PC-9 (cell line): ENCODE measurements at places on chromosomes 1 and 21. TPM values are rescaled to one million over a fixed set of nuclear protein-coding genes. Genes with fewer than 3 reads are reported as not detected.

- H3K36me3 ChIP-seq: no peaks in the 10 kb centered on the region
- H3K4me1 ChIP-seq: no peaks in the 10 kb centered on the region
- peaks cover 70% of the 10 kb centered on the region for H3K27me3 ChIP-seq
- no peak overlapping the region for H3K4me3 ChIP-seq
These were observed 45.5 kb downstream of the GRIK3 start for GRCh38 chr1:36988741-36989193.

- H3K4me3 ChIP-seq: no peak overlapping the region
- DNase-seq: no peak
- H3K36me3 ChIP-seq: no peaks in the 10 kb centered on the region
- no peak overlapping the region for H3K27ac ChIP-seq
These were observed 18.6 kb downstream of the LURAP1 start for GRCh38 chr1:46221749-46222148.

DNA sequence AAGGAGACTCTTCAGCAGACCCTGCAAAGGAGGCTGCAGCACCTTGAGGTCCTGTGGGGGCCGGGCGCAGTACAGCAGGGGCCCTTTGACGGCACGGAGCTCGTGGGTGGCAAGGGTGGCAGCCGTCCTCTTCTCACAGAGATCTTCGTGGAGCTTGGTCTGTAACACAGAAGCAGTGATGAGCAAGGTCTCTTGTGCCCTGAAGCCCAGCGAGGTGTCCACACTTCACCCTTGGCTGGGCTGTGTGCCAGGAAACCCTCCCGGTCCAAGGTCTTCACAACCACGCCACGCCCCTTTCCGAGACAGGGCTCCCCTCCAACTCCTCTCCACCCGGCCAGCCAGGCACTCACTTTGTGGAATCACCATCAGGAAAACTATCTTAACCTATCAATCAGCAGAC, 11.3 kb downstream of the LRRC47 start:
- H3K27ac ChIP-seq: no peak overlapping the region
- peaks cover 25% of the 10 kb centered on the region for H3K36me3 ChIP-seq
- H3K4me3 ChIP-seq: no peak overlapping the region
- H3K27me3 ChIP-seq: no peaks in the 10 kb centered on the region

DNA sequence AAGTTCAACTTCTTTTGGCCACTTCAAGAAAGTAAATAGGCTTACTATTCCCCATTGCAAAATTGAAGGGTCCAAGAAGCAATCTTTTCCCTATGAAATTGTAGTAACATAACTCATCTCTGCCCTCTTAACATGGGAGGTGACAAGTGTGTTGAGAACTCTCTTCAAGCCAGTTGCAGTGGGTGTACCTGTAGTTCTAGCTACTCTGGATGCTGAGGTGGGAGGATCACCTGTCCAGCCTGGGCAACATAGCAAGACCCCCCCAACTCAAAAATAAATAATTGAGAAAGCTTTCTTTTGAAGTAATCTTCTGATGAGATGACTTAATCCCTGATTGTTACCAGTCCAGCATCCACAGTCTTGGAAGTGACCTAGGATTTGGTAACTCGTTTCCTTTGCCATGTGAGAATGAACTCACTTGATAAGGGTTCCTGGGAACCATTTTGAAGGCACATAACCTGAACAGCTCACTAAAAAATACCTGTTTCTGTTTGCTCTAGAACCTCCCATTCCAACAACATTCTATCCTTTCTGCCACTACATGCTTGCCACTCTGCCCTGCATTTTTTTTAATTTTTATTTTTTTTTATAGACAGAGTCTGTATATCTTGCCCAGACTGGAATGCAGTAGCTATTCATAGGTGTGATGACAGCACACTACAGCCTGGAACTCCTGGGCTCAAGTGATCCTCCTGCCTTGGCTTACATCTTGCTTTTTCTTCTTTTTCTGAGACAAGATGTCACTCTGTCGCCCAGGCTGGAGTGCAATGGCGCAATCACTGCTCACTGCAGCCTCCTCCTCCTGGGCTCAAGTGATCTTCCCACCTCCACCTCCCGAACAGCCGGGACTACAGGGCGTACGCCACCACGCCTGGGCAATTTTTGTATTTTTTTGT, 1.4 kb upstream of the IPO9 start:
- H3K27ac ChIP-seq: no peak overlapping the region
- DNase-seq: no peak
- no peak overlapping the region for H3K4me3 ChIP-seq
- no peaks in the 10 kb centered on the region for H3K27me3 ChIP-seq
- peaks cover 24% of the 10 kb centered on the region for H3K4me1 ChIP-seq

DNA sequence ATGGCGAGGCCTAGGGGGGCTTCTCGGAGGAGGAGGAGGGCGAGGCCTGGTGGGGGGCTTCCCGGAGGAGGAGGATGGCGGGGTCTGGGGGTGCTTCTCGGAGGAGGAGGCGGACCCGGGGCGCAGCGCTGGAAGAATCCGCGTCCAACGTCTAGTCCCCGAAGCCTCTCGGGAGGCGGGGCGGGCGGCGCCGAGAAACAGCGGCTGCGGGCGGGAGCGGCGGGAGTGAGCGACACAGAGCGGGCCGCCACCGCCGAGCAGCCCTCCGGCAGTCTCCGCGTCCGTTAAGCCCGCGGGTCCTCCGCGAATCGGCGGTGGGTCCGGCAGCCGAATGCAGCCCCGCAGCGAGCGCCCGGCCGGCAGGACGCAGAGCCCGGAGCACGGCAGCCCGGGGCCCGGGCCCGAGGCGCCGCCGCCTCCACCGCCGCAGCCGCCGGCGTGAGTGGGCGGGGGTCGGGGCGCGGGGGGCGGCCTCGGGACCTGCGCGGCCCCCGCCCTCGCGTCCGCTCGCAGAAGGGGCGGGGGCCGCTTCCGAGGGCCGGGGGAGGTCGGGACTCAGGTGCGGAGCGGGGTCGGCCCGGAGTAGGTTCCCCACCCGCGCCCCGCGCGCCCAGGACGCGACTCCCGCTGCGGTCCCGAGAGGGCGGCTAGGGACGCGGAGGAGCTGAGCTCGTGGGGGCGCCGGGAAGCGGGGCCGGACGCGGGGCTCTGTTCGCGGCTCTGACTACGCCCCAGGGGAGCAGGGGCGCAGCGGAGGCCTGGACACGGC, at the start of gene KLHL17:
Gene KLHL17, plus strand, starts transcription at position 222 of the 769 bp plus-strand sequence. Its CDS starts 110 bp downstream, at position 332.
- H3K27me3 ChIP-seq: no peaks in the 10 kb centered on the region
- DNase-seq: no peak
- no peak within 1 kb of the TSS for H3K27ac ChIP-seq
- peaks cover 13% of the 10 kb centered on the region for H3K4me1 ChIP-seq
- H3K36me3 ChIP-seq: 0 out of 2 replicates have a peak, but pooled peaks cover 4% of the 10 kb centered on the region

DNA sequence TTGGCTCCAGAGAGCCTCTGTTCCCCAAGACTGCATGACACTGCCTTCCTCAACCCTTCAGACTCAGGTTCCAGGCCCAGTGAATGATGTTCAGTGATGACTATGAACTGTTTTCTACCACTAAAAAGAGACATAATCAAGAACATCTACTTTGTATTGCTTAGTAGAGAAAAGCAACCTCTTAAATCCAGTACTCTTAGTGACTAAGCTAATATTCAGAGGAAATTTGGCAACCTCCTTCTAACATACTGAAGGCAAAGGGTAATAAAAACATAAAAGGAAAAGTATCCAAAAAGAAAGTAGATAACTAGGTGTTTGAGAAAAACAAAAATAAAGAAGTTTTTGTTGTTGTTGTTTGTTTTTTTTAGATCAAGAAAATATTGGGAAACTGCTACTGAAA, 153.3 kb upstream of the RUNX1 start:
- peaks cover 34% of the 10 kb centered on the region for H3K4me1 ChIP-seq
- no peak overlapping the region for H3K27ac ChIP-seq
- H3K36me3 ChIP-seq: no peaks in the 10 kb centered on the region
- H3K4me3 ChIP-seq: no peak overlapping the region
- no peak for DNase-seq

DNA sequence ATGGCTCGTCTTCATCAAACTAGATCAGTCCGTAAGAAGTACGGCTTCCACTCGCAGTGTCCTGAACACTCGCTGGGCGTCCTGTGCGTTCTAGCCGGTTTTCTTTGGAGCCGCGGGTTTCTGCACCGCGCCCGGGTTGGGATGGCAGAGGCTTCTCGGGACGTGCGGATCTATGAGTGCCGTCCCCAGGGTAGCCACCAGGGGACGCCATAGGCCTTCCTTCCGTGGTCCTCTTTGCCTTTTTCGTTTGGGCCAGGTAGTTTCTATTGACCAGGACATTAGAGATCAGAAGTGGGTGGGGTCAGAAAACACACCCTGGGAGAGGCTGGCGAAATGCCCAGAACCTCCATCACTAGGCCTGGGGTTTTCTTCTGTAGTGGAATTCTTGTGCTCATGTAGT, 273.8 kb downstream of the FAM72C start:
- H3K4me3 ChIP-seq: no peak overlapping the region
- no peak overlapping the region for H3K27ac ChIP-seq
- H3K4me1 ChIP-seq: no peaks in the 10 kb centered on the region
- DNase-seq: no peak
- H3K36me3 ChIP-seq: no peaks in the 10 kb centered on the region

DNA sequence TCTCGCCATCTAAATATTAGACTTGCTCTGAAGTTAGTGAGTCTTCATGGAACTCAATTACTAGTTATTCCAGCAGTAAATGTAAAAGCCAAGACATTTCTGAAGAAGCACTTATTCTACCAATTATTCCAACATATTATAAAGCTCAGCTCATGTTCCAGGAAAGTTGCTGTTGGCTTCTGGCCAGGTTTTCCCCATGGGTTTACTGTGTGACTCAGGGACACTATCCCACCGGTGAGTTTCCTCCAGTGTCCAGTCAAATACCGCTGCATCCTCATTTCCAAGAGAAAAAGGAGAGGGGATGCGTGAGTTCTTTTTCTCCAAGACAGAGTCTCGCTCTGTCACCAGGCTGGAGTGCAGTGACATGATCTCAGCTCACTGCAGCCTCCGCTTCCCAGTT, 9.2 kb upstream of the HHIPL2 start:
- peaks cover 21% of the 10 kb centered on the region for H3K36me3 ChIP-seq
- H3K27ac ChIP-seq: no peak overlapping the region
- no peaks in the 10 kb centered on the region for H3K4me1 ChIP-seq
- no peaks in the 10 kb centered on the region for H3K27me3 ChIP-seq
- H3K4me3 ChIP-seq: no peak overlapping the region

DNA sequence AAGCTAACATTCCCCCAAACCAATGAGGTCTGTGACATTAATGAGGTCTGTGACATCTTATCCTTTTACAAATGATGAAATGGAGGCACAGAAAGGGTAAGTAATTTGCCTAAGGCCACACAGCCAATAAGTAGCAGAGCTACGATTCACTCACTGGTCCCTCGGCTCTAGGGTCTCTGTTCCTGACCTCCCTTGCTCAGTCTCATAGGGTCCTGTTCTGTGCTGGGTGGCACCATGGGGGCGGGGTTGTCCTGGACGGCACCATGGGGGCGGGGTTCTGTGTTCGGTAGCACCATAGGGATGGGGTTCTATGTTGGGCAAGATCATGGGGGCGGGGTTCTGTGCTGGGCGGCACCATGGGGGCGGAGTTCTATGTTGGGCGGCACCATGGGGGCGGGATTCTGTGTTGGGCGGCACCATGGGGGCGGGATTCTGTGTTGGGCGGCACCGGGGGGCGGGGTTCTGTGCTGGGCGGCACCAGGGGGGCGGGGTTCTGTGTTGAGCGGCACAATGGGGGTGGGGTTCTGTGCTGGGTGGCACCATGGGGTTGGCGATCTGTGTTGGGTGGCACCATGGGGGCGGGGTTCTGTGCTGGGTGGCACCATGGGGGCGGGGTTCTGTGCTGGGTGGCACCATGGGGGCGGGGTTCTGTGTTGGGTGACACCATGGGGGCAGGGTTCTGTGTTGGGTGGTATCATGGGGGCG, 55.6 kb downstream of the CLSTN1 start:
- peak overlapping the region; percentile 83 for H3K27ac ChIP-seq
- no peak overlapping the region for H3K4me3 ChIP-seq
- H3K36me3 ChIP-seq: no peaks in the 10 kb centered on the region
- no peaks in the 10 kb centered on the region for H3K27me3 ChIP-seq
- DNase-seq: no peak
- H3K4me1 ChIP-seq: peaks cover 15% of the 10 kb centered on the region

GRCh38 chr1:1599030-1599934, 653 bp downstream of the FNDC10 start:
- no peak for DNase-seq
- H3K27ac ChIP-seq: no peak overlapping the region
- no peaks in the 10 kb centered on the region for H3K4me1 ChIP-seq
- no peaks in the 10 kb centered on the region for H3K36me3 ChIP-seq

- no peak overlapping the region for H3K27ac ChIP-seq
- no peak overlapping the region for H3K4me3 ChIP-seq
- H3K27me3 ChIP-seq: no peaks in the 10 kb centered on the region
These were observed 183.3 kb downstream of the AJAP1 start for GRCh38 chr1:4837752-4838151.

- no peak overlapping the region for H3K4me3 ChIP-seq
- H3K27ac ChIP-seq: no peak overlapping the region
These were observed 87.3 kb downstream of the RPS6KC1 start for GRCh38 chr1:213138391-213138790.

DNA sequence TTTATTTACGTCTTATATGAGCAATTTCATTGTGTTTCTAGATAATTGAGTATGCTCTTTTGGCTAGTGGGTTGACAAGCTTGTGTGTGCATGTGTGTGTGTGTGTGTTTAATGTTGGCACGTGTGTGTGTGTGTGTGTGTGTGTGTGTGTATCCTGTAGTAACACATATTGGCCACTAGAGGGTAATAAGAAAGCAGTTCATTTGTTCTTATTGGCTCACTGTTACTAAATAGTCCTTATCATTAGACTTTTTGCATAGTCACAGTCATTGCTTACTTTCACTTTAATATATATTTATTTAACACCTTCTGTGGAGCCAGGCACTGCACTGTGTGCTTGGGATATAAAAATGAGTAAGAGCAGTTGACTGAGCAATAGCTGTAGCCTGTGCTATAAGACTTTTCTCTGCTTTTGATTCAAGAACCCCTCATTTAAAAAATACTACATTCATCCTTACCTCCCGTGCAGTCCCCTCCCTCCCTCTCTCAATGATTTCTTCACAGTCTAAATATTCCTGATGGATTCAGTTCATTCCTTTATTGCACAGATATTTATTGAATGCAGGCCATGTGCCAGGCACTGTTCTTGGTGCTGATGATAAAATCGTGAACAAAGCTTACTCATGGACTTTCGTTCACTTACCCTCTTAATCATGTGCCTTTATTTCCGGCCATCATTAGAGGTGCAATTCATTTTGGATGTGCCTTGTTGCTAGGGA, 96.7 kb downstream of the DYRK1A start:
- H3K36me3 ChIP-seq: no peaks in the 10 kb centered on the region
- no peaks in the 10 kb centered on the region for H3K4me1 ChIP-seq
- H3K27ac ChIP-seq: 0 out of 2 replicates have a peak overlapping the region, but pooled peaks have one; percentile 37
- H3K4me3 ChIP-seq: no peak overlapping the region
- peak; percentile 41 for DNase-seq

GRCh38 chr1:96306809-96307560, 414.6 kb upstream of the PTBP2 start:
- H3K4me3 ChIP-seq: no peak overlapping the region
- no peak for DNase-seq
- no peaks in the 10 kb centered on the region for H3K36me3 ChIP-seq
- no peaks in the 10 kb centered on the region for H3K27me3 ChIP-seq
- H3K27ac ChIP-seq: no peak overlapping the region
- H3K4me1 ChIP-seq: peaks cover 10% of the 10 kb centered on the region; the same call in 1 of the 2 replicates

- H3K27ac ChIP-seq: no peak overlapping the region
- H3K4me1 ChIP-seq: 0 out of 2 replicates have a peak, but pooled peaks cover 3% of the 10 kb centered on the region
- H3K27me3 ChIP-seq: no peaks in the 10 kb centered on the region
- no peak overlapping the region for H3K4me3 ChIP-seq
- no peak for DNase-seq
These were observed 112.4 kb upstream of the ATP1A1 start for GRCh38 chr1:116260621-116261020.

- peak overlapping the region; percentile 11; the same call in 1 of the 2 replicates for H3K4me3 ChIP-seq
- H3K4me1 ChIP-seq: peaks cover 20% of the 10 kb centered on the region
- H3K27me3 ChIP-seq: no peaks in the 10 kb centered on the region
- peak; percentile 91 for DNase-seq
These were observed 3.0 kb upstream of the ID3 start for GRCh38 chr1:23562137-23562876.

VHLL gene
- not detected in 2 replicates for total RNA-seq

CASQ2 gene
- total RNA-seq: not detected in 2 replicates

CALML6 gene
- 2.1 and 3.9 TPM in 2 replicates for total RNA-seq

GSTM1 gene
- not detected in 2 replicates for total RNA-seq

S100A3 gene
- total RNA-seq: 1.5 and 2.4 TPM in 2 replicates

ADAMTS5 gene
- total RNA-seq: not detected in 2 replicates
